ENCODE measurements at places on chromosomes 7 and 10.

GRCh38 chr10:34539533-34540315, 275.4 kb downstream of the PARD3 start:
- DNase-seq = no peak

DNA sequence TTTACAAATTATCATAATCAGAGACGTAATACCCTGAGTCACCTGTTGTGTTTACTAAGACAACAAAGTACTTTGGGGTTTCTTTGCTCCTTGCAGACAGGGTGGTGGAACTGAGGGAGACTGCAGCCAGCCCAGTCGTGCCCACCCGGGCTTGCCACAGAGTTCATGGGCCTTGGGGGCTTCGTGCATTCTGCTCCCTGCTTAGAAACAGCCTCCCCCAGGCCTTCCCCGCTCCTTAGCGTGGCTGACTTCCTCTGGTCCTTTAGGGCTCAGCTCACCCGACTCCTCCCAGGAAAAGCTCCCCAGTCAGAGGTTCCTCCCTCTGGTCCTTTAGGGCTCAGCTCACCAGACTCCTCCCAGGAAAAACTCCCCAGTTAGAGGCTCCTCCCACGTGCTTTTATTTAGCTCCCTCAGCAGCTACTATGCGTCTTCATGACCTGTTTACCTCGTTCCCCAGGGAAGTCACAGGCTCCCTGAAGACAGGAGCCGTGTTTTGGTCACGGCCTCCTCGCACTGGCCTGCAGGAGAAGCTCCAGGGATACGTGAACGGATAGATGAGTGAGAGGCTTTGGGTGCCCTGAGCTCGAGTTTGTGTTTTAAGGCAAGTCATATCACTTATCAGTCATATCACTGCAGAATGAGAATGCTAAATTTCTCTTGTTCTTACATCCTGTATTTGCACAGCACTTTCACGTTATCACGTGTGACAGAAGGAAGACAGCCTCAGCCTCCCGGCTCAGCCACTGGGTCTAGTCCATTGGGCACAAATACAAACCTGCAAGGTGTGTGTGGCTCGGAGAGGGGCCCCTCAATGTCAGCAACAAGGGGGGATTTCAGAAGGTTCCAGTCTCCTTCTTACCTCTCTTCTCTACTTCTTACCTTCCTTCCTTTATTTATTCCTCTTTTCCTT, 52.7 kb upstream of the VIPR2 start:
- DNase-seq = no peak

DNA sequence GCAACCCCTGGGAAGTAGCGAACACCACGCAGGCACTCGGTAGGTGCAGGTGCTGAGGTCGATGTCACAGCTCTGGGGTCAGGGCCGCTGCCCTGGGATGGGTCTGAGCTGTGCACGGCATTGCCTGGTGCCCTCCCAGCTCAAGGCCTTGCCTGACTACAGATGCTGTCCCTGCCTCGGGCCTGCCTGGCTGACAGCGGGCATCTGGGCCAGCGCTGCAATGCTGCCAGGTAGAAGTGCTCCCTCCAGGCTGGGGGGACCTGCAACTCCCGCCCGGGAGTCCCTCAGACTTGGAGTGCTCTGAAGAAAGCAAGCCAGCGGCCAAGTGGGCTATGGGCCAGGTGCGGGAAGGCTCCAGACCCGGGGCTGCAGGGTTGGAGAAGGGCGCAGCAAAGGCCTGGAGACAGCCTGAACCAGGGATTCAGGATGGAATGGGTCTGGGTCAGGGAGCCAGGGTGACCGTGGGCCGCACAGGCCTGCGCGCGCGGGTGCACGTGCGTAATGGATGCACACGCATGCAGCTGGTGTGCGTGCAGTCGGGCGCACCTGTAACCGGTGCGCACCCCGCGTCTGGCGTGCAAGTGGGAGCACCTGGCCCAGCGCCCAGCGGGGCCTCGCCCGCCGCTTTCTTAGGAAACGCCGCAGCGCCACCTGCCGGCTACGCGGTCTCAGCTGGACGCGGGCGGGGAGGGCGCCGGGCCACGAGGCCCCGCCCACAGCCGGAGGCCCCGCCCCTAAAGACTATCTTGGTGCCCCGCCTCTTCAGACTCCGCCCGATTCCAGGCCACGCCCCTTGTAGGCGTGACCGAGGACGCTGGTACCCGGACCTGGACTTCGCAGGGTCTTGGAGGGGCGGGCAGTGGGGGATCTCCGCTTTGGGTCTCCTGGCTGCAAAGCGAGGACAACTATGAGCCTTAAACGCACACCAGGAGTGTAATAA, 46.7 kb downstream of the MICALL2 start:
- DNase-seq = peak; percentile 52

- DNase-seq = peak; percentile 82
These were observed at the start of gene AVL9 for GRCh38 chr7:32495298-32496051. Gene AVL9, plus strand, starts transcription at chr7:32495489. Its CDS starts 221 bp downstream, at chr7:32495710.

DNA sequence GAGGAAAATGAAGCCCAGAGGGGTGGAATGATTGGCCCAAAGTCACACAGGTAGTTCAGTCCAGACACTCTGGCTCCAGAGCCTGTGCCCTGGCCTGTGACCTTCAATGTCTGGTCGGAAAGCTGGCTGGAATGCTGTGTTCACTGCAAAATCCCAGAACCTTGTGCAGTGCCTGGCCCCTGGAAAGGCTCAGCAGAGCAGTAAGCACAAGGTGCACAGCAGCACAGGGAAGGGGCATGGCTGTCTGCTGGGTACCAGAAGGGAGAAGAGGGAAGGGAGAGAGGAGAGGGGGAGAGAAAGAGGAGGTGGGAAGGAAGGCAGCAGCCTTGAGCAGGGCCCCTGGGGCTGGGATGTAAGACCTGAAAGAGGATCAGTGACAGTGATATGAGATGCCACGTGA, 28.4 kb upstream of the C10orf71 start:
- no peak for DNase-seq

DNA sequence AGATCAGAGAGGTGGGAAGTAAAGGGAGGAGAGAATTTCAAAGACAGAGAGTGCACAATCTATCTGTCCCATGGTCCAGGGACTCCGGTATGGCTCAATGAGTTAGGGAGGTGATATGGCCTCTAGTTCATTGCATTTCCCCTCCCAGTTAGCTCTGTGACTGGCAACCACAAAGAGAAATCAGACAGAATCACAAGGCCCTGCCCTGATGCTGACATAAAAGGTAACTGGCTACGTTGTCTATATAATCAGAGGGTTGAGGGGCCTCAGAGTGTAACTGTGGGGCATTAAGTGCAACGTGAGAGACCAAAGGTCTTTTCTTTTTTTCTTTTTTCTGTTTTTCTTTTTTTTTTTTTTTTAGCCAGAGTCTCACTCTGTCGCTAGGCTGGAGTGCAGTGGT, 7.3 kb upstream of the C10orf95 start:
- DNase-seq = no peak

DNA sequence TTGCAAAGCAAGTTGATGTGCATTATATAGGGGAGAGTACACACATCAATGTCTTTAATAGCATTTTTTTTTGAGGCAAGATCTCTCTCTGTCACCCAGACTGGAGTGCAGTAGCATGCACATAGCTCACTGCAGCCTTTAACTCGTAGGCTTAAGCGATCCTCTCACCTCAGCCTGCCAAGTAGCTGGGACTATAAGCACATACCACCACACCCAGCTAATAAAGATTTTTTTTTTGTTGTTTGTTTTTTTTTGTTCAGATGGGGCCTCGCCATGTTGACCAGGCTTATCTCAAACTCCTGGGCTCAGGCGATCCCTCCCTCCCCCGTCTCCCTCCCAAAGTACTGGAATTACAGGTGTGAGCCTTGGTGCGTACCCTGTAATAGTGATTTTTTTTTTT, 1.5 kb downstream of the UMAD1 start:
- DNase-seq = no peak

GRCh38 chr10:22478555-22479334, 133.4 kb downstream of the SPAG6 start:
- DNase-seq = no peak

GRCh38 chr10:54094321-54094720, 706.7 kb downstream of the PCDH15 start:
- DNase-seq = no peak

DNA sequence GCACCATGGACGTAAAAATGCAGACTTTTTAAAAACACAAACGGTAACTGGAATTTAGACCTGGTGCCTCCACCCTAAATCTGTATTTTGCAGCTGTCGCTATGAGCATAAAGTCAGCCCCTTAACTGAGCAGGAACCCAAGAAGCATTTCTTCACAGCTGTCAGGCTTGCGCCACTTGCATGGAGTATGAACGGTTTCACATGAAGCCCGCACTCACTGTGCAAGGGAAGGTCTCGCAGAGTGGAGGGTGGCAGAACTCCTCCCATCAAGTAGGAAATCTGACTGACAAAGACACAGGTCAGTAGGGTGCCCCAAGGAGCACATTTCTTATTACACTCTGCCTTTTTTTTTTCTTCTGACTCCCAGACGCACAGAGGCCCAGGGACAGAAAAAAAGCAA, 58.5 kb downstream of the ELMO1 start:
- no peak for DNase-seq

DNA sequence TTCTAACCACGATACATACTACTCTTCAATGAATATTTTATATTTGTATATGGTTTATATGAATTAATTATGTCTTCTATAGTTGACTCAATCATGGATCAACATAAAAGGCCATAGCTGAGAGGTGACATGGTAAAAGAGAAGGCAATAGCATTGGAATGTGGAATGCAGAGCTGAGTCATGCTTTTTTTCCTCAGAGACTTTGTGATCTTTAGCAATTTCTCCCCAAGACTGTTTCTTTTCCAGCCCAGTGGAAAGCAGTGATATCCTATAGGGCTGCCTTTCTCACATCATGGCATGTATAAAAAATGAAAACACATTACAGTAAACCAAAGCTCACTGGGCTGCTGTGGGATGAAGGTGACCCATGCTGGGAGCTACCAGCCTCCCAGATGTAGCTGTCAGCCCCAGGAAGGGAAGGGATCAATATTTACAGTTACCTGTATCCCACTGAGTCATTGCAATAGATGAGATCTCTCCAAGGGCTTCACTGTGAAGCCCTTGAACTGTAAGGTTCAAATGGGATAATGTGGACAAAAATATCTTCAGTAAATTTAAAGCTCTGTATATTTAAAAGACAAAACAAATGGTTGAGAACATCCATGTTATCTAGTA, 30.2 kb downstream of the SLC39A12 start:
- no peak for DNase-seq

- DNase-seq = no peak
These were observed 588.0 kb downstream of the SORCS1 start for GRCh38 chr10:106576534-106576933.

DNA sequence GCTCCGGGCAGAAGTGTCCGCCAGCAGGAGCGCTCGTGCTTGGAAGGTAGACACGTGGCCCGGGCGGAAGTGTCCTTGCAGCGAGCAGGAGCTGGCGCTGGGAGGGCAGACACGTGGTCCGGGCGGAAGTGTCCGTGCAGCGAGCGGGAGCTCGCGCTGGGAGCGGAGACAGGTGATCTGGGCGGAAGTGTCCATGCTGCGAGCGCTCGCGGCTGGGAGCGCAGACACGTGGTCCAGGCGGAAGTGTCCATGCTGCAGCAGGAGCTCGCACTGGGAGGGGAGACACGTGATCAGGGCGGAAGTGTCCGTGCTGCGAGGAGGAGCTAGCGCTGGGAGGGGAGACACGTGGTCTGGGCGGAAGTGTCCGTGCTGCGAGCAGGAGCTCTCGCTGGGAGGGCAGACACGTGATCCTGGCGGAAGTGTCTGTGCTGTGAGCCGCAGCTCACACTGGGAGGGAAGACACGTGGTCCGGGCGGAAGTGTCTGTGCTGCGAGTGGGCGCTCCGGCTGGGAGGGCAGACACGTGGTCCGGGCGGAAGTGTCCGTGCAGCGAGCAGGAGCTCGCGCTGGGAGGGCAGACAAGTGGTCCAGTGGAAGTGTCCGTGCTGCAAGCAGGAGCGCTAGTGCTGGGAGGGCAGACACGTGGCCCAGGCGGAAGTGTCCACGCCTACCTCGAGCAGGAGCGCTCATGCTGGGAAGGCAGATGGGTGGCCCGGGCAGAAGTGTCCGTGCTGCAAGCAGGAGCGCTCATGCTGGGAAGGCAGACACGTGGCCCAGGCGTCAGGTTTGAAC, 41.1 kb upstream of the PRKAR1B start:
- peak; percentile 75 for DNase-seq

DNA sequence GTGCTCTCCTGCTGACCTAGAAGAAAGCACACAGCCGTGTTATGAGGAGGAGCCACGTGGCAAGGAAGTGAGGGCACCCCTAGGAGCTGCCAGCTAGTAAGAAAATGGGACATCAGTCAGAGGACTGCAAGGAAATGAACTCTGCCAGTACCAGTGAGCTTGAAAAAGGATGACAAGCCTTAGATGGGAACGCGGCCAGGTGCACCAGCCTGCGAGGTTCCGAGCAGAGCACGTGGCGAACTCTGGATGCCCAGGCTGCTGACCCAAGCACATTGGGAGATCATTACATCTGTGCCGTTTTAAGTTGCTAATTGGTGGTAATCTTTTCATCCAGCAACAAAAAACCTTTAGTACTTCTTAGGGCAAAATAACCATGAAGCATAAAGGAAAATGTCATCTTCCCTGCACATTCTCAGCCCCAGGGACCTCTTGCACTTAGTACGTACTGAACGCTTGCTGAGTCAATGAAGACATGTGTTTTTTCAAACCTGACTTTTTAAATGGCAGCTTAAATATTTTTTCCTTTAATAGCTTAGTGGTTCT, 69.4 kb downstream of the AMZ1 start:
- DNase-seq = no peak

DNA sequence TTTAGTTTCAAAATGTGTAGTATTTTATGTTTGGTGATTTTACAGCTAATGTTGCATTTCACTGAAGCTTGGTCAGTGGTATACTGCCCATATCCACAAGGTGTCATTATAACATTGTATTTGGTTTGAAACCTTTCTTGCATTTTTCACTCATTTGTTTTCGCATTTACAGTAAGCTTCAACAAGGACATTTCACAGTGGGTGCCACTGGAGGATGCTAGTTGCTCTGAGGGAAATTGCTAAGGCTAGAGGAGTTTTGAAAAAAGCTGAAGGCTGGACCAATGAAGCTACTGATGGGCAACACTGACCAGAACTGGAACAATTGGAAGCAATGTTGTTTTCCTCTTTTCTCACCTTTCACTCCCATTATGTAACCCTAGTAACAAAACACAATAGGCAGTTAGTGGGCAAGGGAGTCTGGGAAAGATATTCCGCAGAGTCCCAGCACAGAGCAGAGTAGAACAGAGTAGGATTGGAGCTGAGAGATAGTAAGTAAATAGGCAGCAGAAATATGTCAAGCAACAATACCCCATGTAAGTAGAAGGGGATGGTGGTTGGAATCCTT, 23.6 kb upstream of the SRI start:
- peak; percentile 54 for DNase-seq

- no peak for DNase-seq
These were observed 262.4 kb downstream of the COBL start for GRCh38 chr7:51054231-51054630.

GRCh38 chr10:25382029-25382810, 207.4 kb downstream of the GPR158 start:
- DNase-seq = no peak

GRCh38 chr10:60985951-60986350, 42.0 kb upstream of the RHOBTB1 start:
- no peak for DNase-seq

DNA sequence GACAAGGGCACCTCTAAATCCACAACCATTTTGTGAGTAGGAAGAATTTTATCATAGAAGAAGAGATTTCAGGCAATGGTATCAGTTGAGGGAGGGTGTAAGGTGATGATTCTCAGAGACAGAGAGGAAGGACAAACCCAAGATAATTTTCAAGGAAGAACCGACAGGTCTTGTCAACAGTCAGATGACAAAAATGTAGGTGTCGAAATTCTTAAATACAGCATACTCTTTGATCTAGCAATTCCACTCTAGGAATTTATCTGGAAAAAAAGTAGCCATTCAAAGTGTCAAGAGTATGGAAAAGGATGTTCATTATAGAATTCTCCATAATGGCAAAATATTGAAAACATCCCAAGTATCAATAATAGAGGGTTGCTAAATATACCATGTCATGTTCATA, 14.2 kb upstream of the PDLIM1 start:
- no peak for DNase-seq
